RPMI7951 (cell line): ENCODE measurements at places on chromosomes 6 and 20.
A peak's percentile ranks its signal among the peaks of the same experiment; 100 is the strongest.

DNA sequence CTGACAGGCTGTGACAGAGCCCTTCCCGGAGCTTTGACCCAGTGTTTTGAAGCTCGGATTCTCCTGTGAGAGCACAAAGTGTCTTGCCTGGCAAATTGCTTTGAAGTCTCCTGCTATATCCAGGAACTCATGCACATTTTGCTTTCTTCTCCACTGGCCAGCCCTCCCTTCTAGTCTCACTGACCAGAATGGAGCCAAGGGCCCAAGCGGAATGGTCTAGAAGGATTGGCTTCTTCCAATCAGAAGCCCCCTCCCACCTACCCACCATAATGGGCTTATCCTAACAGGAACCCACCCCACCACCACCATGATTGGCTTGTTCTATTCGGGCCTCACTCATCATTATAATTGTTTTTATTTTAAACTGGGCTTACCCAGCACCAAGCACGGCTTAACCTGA, 130.1 kb downstream of the PXDC1 start:
- DNase-seq, result no peak

DNA sequence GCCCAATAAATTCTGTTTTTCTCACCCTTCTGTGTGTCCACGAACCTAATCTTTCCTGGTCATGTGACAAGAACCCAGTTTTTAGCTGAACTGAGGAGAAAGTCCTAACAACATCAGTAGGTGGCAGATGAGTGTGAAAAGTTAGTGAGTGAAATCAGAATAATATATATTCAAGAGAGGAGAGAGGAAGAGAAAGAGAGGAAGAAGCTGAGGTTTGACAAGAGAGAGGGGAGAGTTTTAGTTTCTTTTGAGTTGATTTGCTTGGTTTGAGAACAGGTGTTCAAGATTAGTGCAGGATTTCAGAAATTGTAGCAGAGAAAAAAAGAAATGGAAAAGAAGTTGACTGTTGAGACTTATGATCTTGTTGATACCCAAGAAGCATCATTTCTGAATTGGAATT, 930.5 kb upstream of the FLRT3 start:
- DNase-seq, result no peak

DNA sequence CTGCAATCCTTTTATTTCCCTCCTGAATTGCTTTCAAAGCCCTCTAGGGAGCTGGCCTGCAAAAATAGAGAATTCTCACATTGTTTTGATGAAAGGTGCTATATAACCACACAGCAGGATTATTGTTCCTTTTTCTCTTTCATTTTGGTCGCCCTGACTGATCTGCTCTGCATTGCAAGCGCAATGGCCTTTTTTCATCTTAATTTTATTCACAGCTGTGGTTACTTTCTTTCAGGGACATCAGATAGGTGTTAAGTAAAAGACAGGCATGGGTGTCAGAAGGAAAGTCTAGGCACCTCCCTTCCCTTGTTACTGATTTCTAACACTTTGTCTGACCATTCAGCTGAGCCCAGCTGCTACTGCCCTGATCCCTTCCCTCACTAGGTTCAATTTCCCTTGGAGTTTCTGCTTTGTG, 850.5 kb upstream of the MAP3K7 start:
- no peak for DNase-seq

GRCh38 chr20:37804584-37805566, 98.1 kb upstream of the VSTM2L start:
- DNase-seq, result peak; percentile 7

DNA sequence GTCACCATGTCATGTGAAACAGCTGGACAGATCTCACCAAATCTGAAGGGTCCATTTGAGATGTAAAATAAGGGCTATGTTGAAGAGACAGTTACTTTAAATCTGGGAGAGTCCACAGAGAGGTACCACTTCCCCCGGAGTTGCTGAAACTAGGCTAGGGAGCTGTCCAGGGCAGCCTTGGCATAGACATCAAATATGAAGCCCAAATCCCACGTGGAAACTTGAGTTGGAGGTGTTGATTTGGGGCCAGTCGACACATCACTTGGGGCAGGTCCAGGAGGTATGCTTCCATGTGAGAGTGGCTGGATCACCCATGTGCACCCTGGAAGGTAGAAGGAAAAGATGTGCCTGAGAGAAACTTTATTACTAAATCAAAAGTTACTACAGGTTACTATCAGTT, 12.0 kb upstream of the SERPINB9 start:
- DNase-seq, result no peak

DNA sequence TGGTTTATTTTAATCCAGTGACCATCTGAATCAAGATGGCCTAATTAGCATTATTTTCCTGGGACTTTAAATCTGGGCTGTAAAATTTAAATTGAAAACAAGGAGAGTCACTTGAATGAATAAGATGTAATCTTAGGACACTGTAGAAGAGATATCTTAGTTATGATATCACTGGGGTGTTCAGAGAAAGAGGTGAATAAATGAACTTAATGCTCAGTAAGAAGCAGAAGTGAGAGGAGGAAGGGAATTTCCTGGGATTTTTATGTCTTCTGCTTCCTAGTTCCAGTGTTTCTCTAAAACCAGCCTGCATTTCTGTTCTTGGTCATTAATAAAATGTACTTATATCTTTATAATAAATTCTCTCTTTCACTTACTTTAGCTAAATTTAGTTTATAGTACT, 136.8 kb upstream of the PTPRK start:
- no peak for DNase-seq

DNA sequence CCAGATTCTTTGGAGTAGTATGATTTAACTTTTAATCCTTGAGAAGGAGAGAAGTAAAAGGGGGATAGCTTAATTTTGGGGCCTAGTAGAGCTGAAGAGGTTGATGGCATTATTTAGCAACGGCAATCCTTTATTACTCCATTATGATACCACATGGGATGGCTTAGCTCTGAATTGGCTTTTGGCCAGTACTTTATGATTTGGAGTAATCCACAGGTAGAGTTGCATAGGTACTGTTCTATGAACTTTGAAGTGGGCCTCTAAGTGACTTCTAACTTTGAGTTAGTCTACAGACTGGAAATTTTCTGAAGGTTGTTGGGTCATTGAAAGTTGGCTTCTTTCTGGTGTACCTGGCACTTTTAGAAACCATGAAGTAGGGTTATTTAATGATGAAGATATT, 11.6 kb downstream of the YWHAB start:
- no peak for DNase-seq

GRCh38 chr20:63628246-63628975, 1.5 kb upstream of the GMEB2 start:
- peak; percentile 85 for DNase-seq

DNA sequence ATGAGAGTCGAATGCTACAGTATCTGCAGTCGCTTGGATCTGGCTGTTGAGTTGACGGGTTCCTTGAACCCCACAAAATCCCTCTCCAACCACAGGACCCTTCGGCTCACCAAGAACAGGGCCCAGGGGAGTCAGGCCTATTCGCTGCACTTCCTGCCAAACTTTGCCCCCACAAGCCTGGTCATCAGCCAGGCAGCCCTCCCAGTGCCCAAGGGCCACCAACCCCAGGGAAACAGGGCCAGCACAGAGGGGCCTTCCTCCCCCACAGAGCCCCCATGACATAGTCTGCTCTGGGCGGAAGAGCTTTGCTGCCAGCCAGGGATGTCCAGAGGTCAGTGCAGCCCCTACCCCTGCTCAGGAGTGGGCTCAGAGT, 34.5 kb upstream of the MRGBP start:
- DNase-seq, result no peak

- DNase-seq, result peak; percentile 51
Observed at GRCh38 chr6:144341831-144342527, 56.8 kb downstream of the UTRN start.

DNA sequence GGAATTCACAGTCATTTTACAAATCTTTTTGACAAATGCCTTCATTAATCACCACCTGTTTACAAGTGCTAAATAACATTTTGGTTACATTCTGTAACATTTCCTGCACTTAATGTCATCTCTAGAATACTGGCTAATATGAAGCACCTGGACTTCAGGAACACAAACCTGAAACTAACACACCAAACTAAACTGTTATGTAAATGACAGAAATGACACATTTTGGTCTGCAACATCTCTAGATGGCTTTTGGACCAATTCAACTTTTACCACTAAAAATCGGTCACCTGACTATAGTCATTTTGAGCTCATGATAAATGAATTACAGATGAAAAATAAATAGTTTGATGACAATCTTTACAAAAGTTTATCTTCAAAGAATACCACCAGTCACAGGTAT, 80.6 kb downstream of the ATG5 start:
- DNase-seq, result no peak

GRCh38 chr6:3221578-3221977, 5.9 kb downstream of the TUBB2B start:
- DNase-seq, result no peak

DNA sequence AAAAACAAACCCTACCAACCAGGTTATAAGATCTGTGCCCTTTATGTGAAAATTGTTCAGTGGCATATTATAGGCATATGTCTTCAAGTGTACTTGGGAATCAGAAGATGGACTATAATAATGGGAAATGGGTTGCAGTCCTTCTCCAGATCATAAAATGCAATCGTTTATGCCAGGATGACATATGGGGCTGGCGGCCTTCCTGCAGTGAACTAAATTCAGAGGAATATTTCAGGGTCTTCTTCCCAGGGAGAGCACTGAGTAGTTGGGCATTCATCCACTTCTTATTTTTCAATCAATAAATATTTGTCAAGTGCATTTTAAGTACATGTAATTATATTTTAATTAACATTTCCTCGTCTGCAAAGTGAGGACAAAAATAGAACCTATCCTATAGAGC, 176.2 kb upstream of the CNR1 start:
- no peak for DNase-seq

DNA sequence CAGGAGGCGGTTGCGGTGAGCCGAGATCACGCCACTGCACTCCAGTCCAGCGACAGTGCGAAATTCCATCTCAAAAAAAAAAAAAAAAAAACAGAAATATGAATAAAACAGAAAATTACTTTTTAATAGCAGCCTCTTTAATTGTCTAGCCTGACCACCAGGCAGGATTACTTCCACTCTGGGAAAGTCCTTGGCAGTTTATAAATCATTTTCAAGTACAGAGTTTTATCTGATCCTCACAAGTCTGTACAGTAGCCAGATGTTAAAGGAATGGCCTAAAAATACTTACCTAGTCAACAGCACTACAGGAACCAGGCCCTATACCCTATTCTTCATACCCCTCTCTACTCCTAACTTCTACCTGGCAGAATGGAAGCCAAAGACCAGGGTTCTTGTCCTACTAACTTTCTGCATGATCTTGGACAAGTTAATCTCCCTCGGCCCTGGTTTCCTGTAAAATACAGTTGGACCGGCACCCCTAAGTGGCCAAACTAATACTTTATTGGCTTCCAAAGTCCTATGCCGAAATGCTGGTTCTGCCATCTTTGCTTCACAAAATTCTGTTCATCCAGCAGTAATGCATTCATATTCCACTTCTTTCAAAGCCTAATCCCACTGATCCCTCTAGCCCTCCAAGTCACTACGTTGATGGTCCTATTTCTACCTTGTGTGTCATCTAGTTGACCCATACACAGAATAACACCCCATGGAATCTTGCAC, 1.9 kb downstream of the EIF2S2 start:
- no peak for DNase-seq

DNA sequence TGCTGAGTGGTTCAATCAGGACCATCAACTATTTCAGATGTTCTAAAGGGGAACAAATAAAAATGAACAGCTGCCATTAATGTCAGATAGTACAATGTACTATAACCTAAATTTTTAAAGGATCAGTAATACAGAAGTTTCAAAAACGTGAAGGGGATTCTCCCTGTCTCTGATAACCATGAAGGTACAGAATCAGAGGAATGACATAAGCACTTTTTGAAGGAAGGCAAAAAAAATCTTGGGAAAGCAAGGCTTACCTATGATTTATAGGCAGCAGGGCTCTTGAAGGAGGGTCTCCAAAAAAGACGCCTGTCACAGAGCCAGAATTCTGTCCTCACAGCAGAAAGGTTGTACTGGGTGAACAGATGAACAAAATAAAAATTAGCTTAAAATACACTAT, 20.1 kb downstream of the DEK start:
- no peak for DNase-seq

GRCh38 chr20:22466447-22467171, 117.8 kb downstream of the FOXA2 start:
- no peak for DNase-seq
